Amniotic epithelial cell (primary cell): ENCODE measurements at places on chromosomes 4 and X.
A peak's percentile ranks its signal among the peaks of the same experiment; 100 is the strongest.

GRCh38 chr4:76803522-76803921 lies 94.4 kb downstream of the SOWAHB start:
- DNase-seq: peak; percentile 94

DNA sequence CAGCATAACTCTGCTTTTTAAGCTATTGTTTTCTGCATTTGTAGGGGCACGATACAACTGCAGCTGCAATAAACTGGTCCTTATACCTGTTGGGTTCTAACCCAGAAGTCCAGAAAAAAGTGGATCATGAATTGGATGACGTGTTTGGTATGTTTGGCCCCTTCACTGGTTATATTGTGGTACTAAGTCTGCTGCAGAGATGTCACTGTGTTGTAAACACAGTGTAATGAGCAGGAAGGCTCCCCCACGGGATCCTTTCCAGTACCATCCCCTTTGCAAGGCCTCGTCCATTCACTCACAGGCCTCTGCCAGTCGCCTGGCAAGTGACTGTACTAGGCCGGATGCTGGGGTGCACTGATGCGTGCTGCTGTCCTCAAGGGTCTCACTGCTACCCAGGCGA lies 13.8 kb downstream of the CYP4V2 start:
- no peak for DNase-seq

GRCh38 chr4:8330821-8331574 lies 61.4 kb downstream of the HTRA3 start:
- no peak for DNase-seq

- peak; percentile 91 for DNase-seq
Observed at GRCh38 chrX:108036298-108036973, 8.4 kb upstream of the VSIG1 start.

- DNase-seq: no peak
Observed at GRCh38 chr4:148730082-148730640, 287.9 kb upstream of the NR3C2 start.

- DNase-seq: peak; percentile 33
Observed at GRCh38 chr4:55251342-55251741, 94.7 kb upstream of the SRD5A3 start.
